ENCODE measurements at places on chromosomes 11 and 22.

GRCh38 chr22:35037089-35037488 lies 28.9 kb upstream of the ISX start:
- DNase-seq = peak; percentile 75

- no peak for DNase-seq
These were observed 148.3 kb downstream of the TRPC6 start for GRCh38 chr11:101435408-101435973.

GRCh38 chr11:65524741-65525545 lies at the start of gene SCYL1:
SCYL1 (plus strand) TSS chr11:65525083; CDS start chr11:65525154, 71 bp downstream.
- peak; percentile 77 for DNase-seq

DNA sequence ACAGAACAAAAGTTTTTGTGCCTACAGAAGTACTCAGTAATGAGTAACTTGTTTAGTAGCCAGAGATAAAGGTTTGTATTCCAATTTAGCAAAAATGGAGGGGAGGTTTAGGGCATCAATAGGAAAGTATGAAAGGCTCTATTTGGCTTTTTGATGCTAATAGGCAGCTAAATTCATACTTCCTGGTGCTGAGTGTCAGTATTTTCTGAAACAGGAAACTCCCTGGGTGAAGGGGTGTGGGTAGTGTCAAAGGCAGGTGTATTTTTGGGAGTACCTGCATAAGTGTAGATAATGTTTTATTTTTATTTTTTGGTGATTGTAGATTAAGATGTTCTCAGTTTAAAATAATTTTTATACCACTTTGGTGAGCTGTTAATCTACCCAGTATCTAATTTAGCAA lies 29.3 kb upstream of the MMP7 start:
- no peak for DNase-seq

DNA sequence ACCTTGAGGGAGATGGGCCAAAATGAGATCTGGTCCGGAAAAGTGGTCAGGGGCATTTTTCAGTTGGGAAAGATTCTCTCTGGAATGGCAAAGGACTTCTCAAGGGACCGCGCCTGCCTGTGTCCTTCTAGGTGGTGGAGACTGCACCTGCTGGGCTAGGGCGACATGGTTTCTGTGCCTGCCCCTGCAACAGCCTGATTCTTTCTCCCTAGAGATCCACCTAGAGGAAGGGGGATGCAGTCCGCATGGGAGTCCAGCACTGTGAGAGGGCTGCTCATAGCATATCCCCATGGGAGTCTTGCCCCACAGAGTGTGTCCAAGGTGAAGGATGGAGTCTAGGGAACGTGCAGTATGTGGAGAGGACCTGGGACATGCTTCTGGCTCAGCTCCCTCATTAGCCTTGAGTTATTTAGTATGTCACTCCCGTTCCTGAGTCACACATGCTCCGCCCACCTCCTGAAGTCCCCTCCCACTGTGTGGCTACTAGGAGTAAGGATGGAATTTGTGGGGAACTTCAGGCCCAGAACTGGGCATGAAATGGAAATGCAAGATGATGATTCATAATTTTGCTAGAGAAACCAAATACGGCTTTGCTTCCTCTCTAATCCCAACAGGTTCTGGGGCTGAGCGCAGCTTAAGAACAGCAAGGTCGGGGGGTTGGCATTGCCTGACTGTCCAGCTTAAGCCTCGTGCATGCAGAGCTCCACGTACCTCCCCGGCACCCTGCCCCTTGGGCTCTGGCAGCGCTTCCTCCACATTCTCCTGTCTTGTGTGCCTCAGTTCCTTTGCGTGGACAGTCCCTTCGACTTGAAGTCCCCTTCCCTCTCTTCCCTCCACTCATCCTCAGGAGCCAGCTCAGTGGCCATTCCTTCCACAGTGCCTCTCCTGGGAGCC lies 35.0 kb downstream of the GRIK4 start:
- peak; percentile 65 for DNase-seq

- no peak for DNase-seq
These were observed 119.0 kb downstream of the CADM1 start for GRCh38 chr11:115385226-115385625.

DNA sequence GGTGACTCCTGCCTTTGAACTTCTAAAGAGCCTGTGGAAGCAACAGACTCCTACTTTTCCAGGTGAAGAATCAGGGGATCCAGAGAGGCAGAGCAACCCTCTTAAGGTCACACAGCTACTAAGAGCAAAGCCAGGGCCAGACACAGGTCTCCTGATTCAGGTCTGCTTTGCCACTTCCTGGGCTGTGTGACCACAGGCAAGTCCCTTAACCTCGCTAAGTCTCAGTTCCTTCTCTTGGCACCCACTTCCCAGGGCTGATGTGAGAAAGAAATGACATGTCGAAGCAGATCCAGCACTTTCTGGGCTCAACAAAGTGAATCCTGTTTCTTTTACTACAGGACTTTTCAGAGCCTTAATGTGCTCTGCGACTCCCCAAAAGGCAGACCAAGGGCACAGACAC lies 30.2 kb downstream of the UQCR10 start:
- DNase-seq = no peak

- DNase-seq = no peak
These were observed 56.3 kb upstream of the ADSL start for GRCh38 chr22:40289991-40290459.

DNA sequence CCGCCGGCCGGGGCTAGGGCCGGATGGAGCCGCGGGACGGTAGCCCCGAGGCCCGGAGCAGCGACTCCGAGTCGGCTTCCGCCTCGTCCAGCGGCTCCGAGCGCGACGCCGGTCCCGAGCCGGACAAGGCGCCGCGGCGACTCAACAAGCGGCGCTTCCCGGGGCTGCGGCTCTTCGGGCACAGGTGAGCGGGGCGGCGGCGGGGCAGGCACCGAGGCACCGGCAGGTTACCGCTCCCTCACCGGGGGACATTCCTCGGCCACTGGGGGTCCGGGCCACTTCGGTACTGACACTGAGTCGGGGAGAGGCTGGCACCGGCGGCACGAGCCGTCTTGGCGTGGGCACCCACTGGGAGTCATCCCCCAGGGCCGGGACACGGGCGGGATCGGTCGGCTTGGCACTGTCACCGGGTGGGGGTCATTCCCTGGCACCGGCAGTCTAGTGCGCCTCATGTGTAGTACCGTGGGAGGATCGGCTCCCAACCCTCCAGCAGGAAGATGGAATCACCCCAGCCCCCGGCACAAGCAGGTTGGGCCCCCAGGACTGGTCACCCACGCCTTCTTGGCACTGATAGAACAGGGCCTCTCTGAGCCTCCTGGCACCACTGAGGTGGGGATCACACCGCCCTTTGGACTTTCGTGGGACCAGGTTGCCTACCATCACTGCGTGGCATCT lies 511 bp downstream of the DGKZ start:
- DNase-seq = no peak

- DNase-seq = peak; percentile 75
These were observed 633.8 kb downstream of the DLG2 start for GRCh38 chr11:84993386-84993785.

DNA sequence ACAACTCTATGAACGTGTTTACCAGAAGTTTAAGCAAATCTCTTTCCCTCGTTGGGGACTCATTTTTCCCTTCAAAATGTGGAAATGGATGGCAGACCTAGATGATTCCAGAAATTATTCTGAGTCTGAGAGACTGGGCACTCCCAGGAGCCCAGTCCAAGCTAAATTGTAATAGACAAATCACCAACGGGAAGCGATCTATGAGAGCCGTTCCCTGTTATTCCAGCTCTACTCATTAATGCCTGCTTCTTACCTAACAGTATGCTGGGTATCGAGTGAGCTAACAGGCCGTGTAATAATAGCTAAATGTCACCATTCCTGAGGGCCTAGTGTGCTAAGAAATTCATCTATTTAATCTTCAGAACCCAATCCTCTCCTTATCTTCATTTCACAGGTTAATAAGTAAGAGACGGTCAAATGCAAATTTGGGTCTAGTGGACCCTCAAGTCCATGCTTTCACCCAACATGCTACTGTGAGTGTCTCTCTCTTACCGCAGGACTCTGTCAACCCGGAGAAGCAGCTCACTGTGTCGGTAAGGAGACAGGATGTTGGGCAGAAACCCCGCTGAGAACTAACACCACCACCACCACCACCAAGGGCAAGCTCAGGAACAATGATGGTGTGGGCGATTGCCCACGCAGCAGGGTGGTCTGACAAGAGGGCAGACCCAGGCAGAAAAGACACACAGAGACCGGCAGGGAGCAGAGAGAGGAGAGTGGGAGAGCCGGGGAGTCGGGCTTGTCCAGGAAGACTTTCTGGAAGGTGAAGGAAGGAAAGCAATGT lies 57.1 kb upstream of the TIMP3 start:
- peak; percentile 62 for DNase-seq

- DNase-seq = peak; percentile 44
These were observed 34.8 kb upstream of the PRODH start for GRCh38 chr22:18970948-18971315.

DNA sequence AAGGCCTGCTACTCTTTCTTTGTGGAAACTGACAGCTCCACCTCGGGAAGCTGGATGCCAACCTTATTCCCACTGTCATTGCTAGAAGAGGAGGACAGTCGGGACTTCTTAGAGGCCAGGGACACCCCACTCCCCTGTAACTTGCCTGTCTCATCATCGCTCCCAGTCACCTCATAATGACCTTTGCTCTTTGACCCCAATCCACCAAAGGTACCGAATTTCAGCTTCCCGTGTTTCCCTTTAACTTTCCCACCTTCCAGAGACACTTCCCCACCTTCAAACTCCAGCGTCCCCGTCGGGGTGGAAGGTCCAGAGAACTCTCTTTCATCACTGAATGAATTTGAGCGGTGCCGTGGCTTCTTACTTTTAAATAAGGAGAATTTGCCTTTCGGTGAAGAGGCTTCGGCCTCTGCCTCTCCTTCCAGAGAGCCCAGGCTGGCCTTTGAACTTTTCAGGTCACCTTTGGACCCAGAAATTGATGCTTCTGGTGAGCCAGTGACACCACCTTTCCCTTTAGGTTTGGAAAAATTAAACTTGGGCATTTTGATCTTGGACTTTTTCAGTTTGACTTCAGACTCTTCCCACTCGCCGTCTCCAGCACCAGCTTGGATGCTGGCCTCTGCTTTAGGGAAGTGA lies 29.8 kb downstream of the AHNAK start:
- DNase-seq = no peak

DNA sequence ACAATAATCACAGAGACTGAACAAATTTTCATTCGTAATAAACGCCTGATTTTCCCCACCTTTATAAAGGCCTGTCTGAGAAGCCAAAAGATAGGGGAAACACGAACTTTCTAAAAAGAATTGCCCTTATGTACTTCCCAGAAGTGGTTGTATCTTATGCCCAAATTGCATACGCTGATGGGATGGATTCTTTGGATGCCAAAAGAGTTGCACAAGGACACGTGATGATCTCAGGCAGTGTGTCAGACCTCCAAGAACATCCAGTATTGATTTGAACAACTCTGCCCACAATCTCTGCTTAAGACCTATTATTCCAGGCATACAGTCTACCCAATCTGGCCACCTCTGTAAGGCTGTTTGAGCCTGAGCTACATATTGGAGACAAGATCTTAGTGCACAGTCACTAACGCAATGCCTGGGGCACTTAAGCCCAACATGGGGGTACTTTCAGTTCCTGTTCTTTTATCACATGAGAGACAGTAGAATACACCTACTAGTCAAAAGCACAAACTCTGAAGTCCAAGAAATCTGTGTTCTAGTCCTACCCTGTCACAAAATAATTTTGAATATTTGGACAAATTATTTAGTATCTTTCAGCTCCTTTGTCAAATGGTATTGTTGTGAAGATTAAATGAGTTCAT lies 38.9 kb downstream of the OR10A6 start:
- DNase-seq = peak; percentile 49

DNA sequence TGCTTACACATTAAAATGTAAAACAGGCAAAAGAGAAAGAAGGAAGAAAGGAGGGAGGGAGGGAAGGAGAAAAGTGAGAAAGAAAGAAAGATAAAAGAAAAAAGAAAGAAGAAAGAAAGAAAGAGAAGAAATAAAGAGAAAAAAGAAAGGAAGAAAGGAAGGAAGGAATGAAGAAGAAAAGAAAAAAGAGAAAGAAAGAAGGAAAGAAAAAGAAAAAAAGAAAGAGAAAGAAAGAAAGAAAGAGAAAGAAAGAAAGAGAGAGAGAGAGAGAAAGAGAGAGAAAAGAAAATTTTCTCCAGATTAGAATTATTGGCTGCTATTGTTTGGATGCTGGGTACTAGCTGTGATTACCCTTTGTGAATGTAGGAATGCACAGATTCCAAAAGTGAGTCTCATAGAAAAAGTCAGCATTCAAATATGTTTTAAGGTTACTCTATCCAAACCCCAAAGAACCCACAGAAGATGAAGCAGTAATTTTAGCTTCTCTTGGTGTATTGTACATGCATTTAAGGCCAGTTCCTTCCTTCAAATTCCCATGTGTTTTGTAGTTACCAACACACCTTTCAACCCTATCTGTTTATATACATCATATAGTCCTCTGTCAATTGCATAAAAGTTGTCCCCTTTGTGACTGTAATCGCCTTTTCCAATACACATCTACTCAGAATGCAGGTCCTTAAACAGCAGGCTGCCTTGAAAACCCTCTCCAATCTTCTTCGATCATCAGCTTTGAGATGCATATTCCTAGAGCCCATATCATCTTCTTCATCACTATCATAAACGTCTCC lies 789 bp upstream of the FAM111A start:
- no peak for DNase-seq

DNA sequence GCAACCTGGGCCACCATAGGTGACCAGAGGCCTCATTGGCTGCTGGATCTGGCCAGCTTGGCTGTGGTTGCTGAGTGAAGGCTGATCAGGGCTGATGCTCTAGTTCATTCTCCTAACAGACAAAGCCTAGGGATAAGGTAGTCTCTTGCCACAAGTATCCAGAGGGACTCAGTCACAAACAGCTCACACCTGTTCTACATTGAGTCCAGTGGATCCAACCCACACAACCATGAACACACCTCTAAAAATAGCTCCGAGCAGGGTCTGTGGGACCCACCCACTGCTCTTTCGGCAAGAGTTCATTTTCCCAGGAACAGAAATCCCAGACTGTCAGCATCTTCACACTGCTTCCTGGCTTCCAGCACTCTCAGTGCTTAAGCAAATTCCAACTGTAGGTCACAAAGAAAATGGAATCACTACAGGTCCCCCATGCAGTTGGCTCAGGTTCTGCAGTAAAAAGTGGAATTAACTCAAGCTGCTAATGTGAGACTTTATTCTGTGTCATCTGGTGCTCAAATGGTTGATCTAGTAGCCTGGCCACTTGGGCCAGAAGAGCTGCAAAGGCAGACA lies 67.3 kb downstream of the PPFIBP2 start:
- DNase-seq = no peak

- no peak for DNase-seq
These were observed 50.0 kb upstream of the ADA2 start for GRCh38 chr22:17269224-17269606.

- DNase-seq = no peak
These were observed 7.7 kb upstream of the MALAT1 start for GRCh38 chr11:65491163-65491465.

- no peak for DNase-seq
These were observed 12.1 kb downstream of the ELF5 start for GRCh38 chr11:34501500-34501899.

All from mesendoderm (in vitro differentiated cells).